ENCODE measurements at places on chromosomes 7 and 10.

- DNase-seq, result no peak
These were observed 147.8 kb upstream of the UNC5B start for GRCh38 chr10:71064413-71065118.

GRCh38 chr10:27801171-27801785, 55.7 kb upstream of the MKX start:
- no peak for DNase-seq

DNA sequence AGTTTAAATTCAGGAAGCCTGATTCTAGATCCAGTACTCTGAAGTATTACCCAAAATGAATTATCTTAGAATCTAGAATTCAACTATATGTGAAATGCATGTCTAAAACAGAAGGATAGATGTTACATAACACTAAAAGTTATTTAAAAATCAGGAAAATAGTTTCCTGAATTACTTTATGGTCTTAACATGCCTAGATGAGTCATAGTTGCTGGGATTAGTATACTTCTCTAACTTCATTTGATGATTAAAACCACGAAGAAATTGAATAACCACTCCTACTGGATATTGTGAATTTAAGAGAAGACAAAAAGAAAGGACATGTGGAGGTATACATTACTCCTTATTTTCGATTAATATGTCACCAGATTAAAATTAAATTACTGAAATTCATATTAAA, 65.5 kb downstream of the ATAD1 start:
- no peak for DNase-seq

- DNase-seq, result no peak
These were observed 176.4 kb downstream of the TAX1BP1 start for GRCh38 chr7:27916372-27916771.

DNA sequence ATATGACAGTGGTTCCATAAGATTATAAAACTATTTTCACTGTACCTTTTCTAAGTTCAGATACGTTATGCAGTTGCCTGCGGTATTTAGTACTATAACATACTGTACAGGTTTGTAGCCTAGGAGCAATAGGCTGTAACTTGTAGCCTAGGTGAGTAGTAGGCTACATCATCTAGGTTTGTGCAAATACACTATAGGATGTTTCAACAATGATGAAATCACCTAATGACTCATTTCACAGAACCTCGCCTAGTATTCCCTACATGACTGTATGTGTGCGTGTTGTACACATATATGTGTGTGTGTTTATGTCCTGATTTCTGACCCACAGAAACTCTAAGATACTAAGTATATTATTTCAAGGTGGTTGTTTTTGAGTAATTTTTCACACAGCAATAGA, 139.0 kb downstream of the HERPUD2 start:
- no peak for DNase-seq

DNA sequence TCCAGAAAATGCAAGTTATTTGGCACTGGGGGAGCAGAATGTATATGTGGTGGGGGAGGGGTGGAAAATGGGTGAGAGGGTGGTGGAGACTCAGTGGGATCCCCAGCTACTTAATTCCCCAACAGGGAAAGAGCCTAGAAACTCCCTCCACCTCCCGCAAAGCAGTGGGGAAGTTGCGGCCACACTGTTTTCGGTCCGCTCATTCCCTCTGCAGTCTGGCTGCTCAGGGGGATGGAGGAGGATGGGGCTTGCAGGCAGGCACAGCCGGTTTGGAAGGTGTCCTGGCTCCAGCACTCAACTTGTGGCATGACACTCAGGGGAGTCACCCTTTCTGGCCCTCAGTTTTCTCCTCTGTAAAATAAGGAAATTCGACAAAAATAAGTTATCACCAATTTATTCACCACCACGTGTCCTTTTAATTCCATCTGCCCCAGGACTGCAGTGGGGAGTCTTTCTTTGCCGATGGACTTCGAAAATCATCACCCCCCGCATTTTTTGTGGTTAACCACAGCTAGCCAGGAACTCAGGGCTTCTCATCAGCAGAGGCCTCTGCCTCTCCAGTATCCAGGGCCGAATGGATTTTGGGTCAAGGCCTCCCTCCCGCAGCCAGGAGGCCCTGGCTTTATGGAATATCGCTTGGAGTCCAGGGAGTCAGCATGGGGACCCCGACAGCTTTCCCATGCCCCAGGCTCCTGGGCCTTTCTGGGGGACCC, 1.6 kb upstream of the HTRA1 start:
- no peak for DNase-seq
